ENCODE measurements at places on chromosomes 4 and X. TPM values are rescaled to one million over a fixed set of nuclear protein-coding genes. Genes with fewer than 3 reads are reported as not detected.

MGAT4D gene
- total RNA-seq: not detected

TRIM60 gene
- not detected for total RNA-seq

DACH2 gene
- total RNA-seq: not detected

SCRG1 gene
- total RNA-seq: under 0.01 TPM

Measured in dermis blood vessel endothelial cell (primary cell).